ENCODE measurements at places on chromosomes 2 and 18. TPM values are rescaled to one million over a fixed set of nuclear protein-coding genes. Genes with fewer than 3 reads are reported as not detected.

GRCh38 chr18:54210463-54210862 is 14.0 kb downstream of the MBD2 start:
- DNase-seq, result no peak

SP5 gene
- 0.73 TPM for total RNA-seq

GRCh38 chr2:61898810-61899209 is 6.7 kb upstream of the COMMD1 start:
- DNase-seq, result peak; percentile 24

- peak; percentile 27 for DNase-seq
These were observed 32.0 kb upstream of the GPR55 start for GRCh38 chr2:230956827-230957755.

DSG2 gene
- total RNA-seq, result 194 TPM

GRCh38 chr2:170878505-170878904 is 50.5 kb upstream of the GORASP2 start:
- no peak for DNase-seq

DNA sequence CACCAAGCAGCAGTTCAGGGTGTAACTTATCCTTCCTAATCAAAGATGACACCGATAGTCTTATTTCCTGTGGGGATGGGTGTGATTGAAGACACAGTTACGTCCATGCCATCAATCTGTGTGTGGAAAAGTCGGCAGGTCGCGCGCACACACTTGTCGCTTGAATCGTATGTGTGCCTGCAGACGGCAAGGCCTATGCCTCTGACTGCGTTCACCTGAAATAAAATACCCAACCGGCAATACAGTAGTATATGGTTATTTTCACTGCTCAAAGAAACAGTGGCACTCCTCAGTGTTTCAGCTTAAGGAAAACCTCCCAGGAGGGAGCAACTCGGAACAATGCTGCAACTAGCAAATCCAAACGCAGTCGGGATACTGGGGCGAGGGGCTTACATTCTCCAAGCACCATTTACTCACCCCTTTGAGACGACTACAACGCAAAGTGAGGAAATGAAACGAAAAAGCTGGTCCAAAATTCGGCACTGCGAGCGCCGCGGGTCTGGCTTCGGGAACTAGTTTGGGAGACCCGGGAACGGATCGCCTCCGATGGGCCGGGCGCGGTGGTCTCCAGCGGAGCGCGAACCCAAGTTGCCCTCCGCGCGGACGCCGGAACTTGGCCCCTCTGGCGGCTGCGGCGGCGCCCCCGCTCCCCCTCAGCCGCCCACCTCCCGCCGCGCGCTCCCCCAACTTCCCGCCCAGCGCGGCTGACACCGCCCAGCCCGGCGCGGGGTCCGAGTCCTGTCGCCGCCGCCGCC is 675 bp downstream of the PRKD3 start:
- peak; percentile 10 for DNase-seq

DNA sequence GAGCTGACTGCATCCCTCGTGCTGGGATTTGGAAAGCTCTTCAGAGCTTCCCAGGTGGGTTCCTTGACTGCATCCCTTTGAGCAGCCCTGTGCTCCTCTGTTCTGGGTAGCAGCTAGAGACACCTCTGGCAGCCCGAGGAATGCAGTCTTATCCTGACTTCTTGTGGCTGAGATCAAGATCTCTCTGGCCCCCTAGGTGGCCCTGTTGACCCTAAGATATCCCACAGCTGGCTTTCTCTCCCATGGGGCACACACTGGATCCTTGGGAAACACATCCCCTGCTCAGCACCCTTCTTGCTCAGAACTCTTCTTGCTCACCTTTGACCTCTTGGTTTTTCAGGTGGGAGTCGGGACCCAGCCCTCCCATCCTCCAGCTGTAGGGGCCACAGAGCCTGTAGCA is 237.2 kb downstream of the TSN start:
- DNase-seq, result no peak

NPPC gene
- not detected for total RNA-seq

DNA sequence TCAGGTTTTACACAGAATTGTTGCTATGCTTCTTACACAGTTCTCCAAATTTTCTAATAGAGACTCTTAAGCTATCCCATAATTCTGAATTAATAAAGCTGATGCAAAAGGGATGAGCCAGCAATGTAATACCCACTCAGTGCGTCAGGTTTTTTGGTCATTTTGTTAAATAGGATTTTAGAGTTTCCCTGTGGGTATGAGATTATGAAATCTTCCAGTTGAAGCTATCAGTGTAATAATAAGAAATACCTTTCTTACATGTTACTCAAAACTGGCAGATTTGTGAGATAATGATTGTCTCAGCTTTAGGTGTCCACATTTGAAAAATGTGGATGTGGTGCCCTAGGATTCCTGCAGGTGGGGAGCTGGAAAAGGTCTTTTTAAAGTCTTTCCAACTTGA is 44.5 kb downstream of the SOCS6 start:
- DNase-seq, result no peak

DNA sequence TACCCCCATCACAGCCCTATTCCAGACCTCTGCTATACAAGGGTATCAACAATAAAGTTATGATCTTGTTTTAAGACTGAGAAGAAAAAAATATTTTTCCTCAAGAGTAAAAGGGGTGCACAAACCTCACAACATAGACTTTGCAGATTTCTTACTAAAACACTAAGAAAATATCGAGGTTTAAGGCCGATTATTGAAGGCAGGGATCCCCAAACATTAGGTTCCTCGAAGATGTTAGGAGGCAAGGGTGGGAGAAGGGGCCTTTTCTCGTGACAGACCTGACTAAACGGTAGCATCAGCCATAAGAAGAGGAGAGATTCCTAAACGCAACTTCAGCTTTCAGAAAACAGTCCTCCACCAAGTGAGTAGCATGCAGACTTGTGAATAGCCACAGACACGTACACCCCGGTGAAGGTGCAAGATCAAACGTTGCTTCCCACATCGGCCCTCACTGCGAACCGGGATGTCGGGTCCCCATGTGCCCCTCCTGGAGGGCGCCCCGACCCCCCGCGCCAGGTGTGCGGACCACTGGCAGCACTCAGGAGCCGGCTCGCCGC is 678 bp downstream of the PIAS2 start:
- DNase-seq, result no peak

DNA sequence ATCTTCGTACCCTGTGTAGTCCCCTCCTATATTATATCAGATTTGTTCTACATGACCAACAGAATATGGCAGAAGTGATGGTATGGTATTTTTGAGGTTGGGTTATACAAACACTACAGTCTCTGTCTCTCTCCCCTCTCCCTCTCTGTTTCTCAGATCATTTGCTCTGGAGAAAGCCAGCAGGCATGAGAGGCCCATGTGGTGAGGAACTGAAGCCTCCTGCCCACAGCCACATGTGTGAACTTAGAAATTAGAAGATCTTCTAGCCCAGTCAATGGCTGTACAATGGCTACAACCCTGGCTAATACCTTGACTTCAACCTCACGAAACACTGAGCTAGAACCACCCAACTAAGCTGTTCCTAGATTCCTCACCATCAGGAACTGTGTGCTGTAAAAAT is 250.6 kb downstream of the SMAD2 start:
- DNase-seq, result no peak

GRCh38 chr2:42937171-42937875 is 144.9 kb upstream of the HAAO start:
- no peak for DNase-seq

GRCh38 chr2:54497763-54498680 is 41.9 kb downstream of the SPTBN1 start:
- peak; percentile 25 for DNase-seq

ONECUT2 gene
- 209 TPM for total RNA-seq

GRCh38 chr2:28161466-28161865 is 231.2 kb upstream of the FOSL2 start:
- no peak for DNase-seq

CRYGD gene
- total RNA-seq, result not detected

PID1 gene
- 0.24 TPM for total RNA-seq

DNA sequence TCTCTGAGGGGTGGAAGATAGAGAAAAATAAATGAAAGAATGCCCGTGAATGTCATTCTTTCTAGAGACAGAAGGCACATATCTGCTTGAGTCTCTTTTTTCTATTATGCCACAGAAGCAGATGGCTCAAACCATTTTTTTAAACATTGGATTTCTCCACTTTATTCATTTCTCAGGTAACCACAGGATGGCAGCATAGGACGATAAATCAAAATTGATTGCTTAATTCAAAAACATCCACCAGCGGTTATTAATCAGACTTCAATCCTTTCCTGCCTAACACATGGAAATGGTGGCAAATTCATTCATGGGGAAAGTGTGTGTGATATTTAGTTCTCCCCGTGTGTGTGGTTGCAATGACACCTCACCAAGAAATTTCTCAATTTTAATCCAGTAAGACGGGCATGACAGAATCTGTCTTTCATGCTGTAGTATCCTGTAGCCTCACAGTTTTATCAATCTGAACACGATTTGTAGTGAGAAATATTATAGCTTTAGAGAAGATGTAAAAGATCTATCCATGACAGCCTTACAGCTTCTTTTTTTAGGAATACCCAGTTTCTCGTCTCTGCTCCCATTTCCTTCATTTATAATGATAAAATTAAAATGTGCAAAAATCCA is 72.2 kb downstream of the DSC3 start:
- peak; percentile 35 for DNase-seq

- DNase-seq, result no peak
These were observed 44.2 kb downstream of the NRXN1 start for GRCh38 chr2:50987616-50988313.

TEKT4 gene
- not detected for total RNA-seq

DNA sequence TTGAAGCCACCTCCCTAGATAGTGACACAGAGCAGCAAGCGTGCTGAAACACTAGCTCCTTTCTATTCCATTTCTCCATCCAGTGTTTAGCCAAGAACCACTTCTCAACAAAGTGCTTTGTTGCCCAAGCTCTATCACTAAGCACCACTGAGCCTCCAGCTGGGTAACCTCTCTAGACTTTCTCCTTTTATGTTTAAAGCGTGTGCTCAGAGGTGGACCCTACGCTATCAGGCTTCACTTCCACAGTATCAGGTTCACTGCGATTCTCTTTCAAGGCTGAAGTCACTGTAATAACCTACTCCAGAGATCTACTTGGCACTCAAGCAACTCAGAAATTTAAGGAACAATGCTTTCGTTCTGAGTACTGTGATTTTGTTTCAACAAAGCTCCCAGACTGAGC is 197.9 kb downstream of the LNPK start:
- no peak for DNase-seq

GRCh38 chr18:7575465-7576028 is 8.4 kb downstream of the PTPRM start:
- DNase-seq, result no peak

DNA sequence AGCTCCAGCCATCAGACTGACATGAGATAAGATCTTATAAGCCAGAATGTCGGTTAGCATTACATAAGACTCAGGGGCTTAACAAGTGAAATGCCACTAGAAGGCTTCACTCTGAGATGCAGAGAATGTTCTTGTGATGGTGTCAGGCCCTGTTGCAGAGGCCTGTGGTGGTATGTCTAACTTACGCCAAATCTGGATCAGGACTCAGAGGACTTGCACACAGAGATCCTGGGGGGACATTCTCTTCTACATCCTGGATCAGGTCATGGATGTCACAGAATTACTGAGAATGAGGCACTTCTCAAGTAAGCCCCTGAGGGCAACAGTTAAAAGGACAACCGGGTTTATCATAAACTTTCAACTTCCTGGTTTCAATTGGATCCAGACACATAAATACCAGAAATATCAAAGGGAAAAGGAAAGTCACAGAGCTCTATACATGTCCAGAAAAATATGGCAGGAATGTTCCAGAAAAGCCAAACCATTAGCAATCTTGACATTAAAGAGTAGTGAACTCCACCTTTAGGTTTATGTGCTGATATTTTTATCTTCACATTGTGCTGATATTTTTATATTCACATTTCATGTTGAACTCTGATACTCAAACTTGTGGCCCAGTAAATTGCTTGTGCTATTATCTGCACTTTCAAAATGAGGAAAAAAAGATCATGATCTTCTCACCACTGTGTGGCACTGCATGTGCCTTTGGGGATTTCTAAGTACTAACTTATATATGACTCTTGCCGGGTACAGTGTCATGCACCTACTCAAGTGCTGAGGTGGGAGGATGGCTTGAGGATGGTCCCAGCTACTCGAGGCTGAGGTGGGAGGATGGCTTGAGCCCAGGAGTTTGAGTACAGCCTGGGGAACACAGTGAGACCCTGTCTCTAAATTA is 137.5 kb upstream of the RNF152 start:
- DNase-seq, result no peak

DNA sequence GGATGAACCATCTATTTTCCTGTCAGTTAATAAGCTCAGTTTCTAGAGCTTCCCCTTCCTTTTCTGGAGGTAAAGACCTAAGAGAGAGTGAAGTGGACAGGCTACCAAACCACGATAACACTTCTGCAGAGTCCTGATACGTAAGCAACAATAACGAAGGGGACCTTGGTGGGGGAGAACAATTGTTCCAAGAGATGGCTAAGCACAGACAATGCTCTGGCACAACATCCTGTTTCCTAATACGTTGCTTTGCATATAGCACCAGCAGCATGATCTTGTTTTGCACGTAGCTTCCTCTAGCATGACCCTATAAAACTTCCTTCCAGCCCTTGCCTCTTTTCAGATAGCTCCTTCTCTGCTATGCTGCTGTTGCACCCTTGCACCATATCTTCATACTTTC is 247.3 kb downstream of the RAD51AP2 start:
- DNase-seq, result no peak

CLEC4F gene
- not detected for total RNA-seq

- DNase-seq, result no peak
These were observed 44.8 kb upstream of the ARHGAP25 start for GRCh38 chr2:68689553-68690537.

DNA sequence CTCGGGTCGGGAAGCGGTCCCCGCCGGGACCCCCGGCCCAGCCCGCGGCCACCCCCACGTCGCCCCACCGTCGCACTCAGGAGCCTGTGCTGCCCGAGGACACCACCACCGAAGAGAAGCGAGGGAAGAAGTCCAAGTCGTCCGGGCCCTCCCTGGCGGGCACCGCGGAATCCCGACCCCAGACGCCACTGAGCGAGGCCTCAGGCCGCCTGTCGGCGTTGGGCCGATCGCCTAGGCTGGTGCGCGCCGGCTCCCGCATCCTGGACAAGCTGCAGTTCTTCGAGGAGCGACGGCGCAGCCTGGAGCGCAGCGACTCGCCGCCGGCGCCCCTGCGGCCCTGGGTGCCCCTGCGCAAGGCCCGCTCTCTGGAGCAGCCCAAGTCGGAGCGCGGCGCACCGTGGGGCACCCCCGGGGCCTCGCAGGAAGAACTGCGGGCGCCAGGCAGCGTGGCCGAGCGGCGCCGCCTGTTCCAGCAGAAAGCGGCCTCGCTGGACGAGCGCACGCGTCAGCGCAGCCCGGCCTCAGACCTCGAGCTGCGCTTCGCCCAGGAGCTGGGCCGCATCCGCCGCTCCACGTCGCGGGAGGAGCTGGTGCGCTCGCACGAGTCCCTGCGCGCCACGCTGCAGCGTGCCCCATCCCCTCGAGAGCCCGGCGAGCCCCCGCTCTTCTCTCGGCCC is 13.6 kb downstream of the SPEG start:
- no peak for DNase-seq

GRCh38 chr18:11946756-11947155 is 34.6 kb upstream of the IMPA2 start:
- DNase-seq, result no peak

- no peak for DNase-seq
These were observed 767 bp upstream of the CCDC102B start for GRCh38 chr18:68796936-68797690.

- DNase-seq, result no peak
These were observed 422.7 kb upstream of the CDH20 start for GRCh38 chr18:60910534-60910933.

SPC25 gene
- 77.0 TPM for total RNA-seq

GRCh38 chr2:68709421-68709911 is 25.1 kb upstream of the ARHGAP25 start:
- peak; percentile 17 for DNase-seq
